ENCODE measurements at places on chromosomes 12 and 14.

DNA sequence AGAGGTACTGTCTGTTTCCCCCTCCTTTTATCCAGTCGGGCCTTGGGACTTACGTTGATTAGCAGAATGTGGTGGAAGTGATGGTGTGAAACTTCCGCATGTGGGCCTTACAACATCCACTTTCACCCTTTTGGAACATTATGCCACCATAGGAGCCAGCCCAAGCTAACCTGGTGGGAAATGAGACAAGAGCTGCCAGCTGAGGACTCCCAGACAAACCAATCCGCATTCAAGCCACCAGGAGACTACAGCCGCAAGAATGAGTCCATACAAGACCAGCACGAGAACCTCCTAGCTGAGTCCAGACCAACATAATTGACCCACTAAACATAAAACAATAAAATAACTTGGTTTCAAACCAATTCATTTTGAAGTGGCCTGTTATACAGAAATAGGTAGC, 9.1 kb upstream of the PTGER2 start:
- no peak for DNase-seq

GRCh38 chr12:39846304-39846703, 226.7 kb upstream of the ABCD2 start:
- DNase-seq, result no peak

GRCh38 chr14:62213516-62213915, 451.3 kb downstream of the SNAPC1 start:
- DNase-seq, result no peak

- no peak for DNase-seq
These were observed 137.7 kb upstream of the SYT1 start for GRCh38 chr12:78726854-78727253.

DNA sequence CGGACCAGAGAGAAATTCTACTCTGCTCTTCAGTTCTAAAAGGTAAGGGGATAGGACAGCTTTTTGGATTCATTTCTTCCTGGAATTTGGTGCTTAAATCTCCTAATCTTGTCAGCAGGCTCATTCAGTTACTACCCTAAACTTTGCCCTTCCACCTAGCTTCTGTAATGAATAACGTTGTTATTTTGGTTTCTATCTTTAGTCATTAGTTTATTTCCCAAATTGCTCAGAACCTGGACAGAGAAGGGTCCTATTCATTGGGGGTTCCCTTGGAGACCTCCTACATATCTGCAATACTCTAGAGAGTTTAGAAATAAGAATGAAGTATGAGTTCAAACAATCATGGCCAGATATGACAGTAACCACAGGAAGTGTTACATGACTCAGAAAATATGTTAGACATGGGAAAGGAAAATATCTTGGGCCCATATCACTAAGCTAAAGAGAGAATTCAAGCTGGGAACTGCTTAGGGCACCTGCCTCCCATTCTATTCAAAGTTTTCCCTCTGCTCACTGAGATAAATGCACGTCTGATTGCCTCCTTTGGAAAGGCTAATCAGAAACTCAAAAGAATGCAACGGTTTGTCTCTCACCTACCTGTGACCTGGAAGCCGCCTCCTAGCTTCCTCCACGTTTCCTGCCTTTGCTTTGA, 87.9 kb downstream of the GAS2L3 start:
- DNase-seq, result no peak

DNA sequence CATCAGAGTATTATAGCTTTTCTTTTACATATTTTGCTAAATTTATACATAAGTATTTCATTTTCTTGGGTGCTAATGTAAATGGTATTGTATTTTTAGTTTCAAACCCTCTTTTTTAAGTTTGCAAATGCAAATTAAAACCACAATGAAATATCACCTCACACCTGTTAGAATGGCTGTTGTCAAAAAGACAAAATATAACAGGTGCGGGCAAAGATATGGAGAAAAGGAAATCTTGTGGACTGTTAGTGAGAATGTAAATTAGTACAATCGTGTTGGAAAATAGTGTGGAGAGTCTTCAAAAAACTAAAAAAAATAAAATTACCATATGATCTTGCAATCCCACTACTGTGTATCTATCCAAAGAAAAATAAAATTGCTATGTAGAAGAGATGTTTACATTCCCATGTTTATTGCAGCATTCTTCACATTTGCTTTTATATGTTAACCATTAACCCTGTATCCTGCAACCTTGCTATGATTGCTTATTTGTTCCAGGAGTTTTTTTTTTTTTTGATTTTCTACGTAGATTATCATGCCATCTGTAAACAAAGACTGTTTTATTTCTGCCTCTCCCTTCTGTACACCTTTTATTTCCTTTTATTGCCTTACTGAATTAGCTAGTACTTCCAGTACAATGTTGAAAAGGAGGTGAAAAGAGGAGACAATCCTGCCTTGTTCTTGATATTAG, 405.4 kb upstream of the MIS18BP1 start:
- DNase-seq, result no peak

DNA sequence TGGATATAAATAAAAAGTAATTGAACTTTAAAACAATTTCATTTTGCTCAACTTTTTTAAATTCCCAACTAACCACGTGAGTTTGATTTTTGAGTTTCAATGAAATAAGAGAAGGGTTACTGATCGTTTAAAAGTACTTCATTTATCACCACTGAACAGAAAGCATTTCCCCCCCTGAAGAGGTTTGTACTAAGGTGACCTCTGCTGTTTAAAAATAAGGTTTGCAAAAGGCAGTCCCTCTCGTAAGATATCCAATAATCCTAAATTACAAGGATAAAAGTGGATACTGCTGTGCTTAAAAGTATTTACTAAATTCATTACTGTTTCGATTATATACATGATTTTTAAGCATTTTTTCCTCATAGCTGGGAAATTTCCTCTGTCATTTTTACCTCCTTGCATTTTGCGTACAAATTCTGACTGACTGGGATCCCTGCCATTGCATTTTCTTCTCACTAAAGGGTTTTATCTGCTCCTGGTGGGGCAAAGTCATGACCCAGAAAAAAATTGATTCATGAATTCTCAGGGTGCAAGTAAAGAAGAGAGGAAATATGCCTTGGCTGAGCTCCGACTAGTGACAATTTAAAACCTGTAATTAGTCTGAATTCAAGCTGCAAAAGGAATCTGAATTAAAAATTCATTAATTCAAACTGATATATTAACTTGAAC, 463.8 kb downstream of the PRKD1 start:
- DNase-seq, result peak; percentile 66

DNA sequence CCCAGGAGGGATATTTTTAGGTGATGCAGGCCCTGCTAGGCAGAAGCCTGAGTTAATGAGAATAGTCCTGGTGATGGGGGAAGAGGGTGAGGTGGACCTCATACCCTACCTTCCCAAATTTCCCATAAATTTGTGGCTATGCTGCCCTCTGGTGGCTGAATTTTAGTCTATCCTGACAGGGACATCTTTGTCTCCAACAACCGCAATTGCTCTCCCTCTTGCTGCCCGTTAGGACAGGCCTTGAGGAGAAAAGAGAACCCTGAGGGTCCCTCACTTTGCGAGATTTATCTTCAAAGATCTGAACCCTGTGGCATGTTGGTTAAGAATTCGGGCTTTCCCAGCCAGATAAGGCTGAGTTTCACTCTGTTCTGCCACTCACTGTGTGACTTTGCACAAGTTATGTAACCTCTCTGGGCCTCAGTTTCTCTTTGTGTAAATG, 9.8 kb upstream of the ZNF385A start:
- DNase-seq, result no peak

DNA sequence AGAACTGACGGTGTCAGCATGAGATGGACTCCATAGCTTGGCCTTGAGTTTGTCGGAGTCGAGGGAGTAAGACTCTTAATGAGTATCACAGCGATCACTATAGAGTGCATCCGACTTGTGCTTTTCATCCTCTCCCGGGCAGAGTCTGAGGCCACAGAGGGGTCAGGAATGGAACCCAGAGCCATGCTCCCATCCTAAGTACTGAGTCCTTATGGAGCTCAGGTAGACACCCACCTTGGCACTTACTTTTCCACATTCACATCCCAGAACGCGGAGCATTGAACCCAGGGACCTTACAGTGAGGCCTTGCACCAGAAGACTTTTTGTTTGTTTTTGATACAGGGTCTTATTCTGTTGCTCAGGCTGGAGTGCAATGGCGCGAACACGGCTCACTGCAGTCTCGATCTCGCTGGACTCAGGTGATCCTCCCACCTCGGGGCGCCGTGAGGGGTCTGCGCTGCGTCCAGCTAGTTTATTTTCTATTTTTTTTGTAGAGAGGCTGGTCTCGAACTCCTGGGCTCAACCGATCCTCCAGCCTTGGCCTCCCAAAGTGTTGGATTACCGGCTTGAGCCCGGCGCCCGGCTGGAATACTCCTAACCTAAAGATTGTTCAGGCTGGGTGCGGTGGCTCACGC, 719 bp upstream of the SRSF9 start:
- DNase-seq, result no peak

DNA sequence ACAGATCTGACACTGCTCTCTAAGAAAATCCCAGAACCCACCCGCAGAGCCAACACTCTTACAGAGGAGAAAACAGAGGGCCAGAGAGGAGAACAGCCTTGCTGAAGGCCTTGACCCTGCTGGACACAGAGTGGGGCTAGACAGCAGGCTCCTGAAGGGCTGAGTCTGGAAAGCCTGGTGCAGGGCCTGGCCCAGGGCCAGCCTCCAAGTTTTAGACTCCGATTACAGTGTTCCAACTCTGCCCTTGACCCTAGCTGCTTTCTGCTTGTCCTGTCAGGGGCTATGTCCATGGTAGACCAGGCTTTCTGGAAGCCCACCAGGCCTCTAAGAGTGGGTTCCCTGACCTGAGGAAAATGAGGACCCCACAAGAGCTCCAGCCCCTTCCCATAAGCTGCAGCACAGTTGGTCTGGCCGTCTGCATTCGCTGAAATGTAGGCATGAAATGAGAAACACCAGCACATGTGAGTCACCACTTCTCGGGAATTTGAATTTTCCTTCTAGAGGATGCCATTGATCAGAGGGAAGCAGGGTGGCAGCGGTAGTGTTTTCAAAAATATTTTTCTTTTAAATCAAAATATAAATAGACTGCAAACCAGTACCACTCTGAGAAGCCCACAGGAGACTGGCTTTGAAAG, 154.4 kb downstream of the CALM1 start:
- no peak for DNase-seq

DNA sequence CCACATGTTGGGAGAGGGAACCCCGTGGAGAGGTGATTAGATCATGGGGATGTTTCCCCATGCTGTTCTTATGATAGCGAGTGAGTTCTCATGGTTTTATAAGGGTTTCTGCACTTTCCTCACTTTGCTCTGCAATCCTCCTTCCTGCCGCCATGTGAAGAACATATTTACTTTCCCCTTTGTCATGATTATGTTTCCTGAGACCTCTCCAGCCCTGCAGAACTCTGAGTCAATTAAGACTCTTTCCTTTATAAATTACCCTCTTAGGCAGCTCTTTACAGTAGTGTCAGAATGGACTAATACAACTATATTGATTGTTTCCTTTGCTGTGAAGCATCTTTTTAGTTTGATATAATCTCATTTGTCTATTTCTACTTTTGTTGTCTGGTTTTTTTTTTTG, 13.1 kb upstream of the RASSF9 start:
- no peak for DNase-seq

DNA sequence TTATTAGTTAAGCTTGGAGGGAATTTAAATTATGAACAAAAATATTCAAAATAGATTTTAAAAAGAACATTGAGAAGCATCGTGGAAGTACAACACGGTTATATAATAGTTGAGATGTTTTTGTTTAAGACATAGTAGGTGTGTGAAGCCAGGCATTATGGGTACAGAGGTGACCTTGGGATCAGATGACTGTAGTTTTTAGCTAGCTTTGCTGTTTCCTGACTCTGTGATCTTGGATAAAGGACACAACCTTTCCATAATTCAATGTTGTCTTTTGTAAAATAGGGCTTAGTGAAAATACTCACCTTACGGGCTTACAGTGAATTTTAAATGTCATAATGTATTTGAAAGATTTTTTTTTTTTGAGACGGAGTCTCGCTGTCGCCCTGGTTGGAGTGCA, 239.7 kb downstream of the SLC2A13 start:
- peak; percentile 40 for DNase-seq

GRCh38 chr14:91379579-91379932, 38.1 kb downstream of the CCDC88C start:
- DNase-seq, result no peak

DNA sequence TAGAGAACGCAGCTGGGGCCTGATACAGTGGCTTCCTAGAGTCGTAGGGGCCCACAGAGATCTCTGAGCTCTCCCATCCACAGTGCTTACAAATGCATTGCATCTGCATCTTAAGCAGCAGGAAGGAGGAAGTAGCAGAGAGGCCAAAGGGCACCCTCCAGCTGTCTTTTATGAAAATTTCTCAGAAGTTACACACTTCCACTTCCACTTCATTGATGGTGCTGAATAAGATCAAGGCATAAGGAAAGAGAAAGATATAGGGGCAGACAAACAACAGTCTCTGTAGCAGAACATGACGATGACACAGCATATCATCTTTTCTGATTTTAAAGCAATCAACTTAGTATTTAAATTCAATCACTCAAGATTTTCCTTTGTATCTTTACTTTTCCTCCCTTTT, 51.6 kb upstream of the ABCC9 start:
- no peak for DNase-seq

DNA sequence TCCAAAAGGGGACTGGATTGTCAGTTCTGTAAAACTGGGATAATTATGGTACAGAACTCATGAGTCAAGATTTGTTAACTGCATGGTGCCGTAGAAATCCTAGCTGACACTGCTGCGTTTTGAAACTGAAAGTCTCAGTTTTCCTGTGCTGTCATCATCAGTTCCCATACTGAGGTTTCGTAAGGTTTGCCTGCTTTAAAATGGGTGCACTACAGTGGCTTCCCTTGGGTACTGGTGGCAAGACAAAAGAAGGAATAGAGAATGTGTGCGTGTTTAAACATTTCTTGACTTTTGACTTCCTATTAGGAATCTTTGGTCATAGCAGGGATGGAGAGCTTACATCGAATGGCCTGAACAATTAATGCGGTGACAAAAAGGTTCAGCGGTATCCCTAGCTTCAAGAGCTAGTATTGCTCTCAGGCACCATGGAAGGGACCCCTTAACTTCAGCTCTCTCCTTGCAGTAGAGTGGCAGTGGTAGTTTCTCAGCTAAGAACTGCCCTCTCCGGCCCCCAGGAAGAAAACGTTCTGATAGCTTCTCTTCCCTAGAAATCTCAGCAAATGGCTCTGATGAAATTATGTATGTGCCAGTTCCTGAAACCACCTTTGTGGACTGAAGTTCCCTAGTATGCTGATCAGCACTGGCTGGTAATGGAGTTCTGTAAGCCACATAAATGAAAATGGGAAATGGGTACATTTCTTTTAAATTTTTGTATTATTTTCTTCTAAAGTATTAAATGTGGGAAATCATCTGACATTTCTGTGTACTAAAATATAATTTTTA, 28.9 kb downstream of the ANO6 start:
- no peak for DNase-seq

DNA sequence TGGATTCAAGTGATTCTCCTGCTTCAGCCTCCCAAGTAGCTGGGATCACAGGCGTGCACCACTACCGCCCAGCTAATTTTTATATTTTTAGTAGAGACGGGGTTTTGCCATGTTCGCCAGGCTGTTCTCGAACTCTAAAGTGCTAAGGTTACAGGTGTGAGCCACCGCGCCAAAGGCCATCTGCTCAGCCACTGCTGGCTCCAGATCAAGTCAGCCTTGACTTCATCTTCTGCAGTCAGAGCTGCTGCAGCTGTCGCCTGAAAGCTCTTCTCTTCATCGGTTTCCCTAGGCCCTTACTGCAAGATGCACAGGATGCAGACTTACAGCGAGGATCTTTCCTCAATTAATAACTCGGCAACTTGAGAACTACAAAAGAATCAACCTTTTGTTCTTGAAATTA, 66.8 kb downstream of the CLIP1 start:
- no peak for DNase-seq

- DNase-seq, result peak; percentile 64
These were observed 57.5 kb downstream of the EML1 start for GRCh38 chr14:99850709-99851108.

GRCh38 chr12:121216102-121216501, 6.2 kb downstream of the P2RX4 start:
- no peak for DNase-seq

Data from NCI-H2227 treated with DMSO at 0.1 percent for 48 hours (cell line).